HepG2 (cell line): ENCODE measurements at places on chromosomes 3 and 15. TPM values are rescaled to one million over a fixed set of nuclear protein-coding genes. Genes with fewer than 3 reads are reported as not detected.

The GPR149 gene
- total RNA-seq, result not detected in 2 replicates

The RAD54L2 gene
- 14.4 and 14.8 TPM in 2 replicates for total RNA-seq

The MTHFS gene
- 37.0 and 52.4 TPM in 2 replicates for total RNA-seq

The CHRM5 gene
- not detected in 2 replicates for total RNA-seq

The TERB2 gene
- total RNA-seq, result not detected in 2 replicates

The WDR93 gene
- not detected in 2 replicates for total RNA-seq

The FEZF2 gene
- not detected in 2 replicates for total RNA-seq

The SCN11A gene
- 0.02 TPM in 1 of 2 replicates, not detected in the other for total RNA-seq

The ACP3 gene
- total RNA-seq, result not detected in 2 replicates

The ADIPOQ gene
- total RNA-seq, result not detected in 2 replicates

The PCLAF gene
- total RNA-seq, result 98.9 and 156 TPM in 2 replicates

The CFAP100 gene
- total RNA-seq, result 0.36 TPM in 1 of 2 replicates, not detected in the other

The GRAMD1C gene
- total RNA-seq, result not detected in 2 replicates

The NEK10 gene
- 14.2 and 15.0 TPM in 2 replicates for total RNA-seq
